ENCODE measurements at places on chromosomes 3 and 15.

DNA sequence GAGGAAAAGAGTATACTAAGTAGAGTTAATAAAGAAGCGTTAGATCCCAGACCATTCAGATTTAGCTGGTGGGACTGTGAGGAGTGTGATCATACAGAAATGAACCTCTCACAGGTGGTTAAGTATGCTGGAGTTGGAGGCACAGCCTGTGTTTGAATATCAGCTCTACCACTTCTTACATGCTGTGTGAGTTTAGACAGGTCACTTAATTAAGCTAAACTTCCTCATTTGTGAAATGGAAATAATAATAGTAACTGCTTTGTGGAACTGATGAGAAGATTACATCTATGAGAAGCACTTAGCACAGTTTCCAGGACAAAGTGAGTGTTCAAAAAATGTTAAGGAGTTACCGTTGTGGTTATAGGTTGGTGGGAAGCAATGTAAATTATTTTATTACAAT lies 8.4 kb downstream of the ACP3 start:
- DNase-seq: no peak

DNA sequence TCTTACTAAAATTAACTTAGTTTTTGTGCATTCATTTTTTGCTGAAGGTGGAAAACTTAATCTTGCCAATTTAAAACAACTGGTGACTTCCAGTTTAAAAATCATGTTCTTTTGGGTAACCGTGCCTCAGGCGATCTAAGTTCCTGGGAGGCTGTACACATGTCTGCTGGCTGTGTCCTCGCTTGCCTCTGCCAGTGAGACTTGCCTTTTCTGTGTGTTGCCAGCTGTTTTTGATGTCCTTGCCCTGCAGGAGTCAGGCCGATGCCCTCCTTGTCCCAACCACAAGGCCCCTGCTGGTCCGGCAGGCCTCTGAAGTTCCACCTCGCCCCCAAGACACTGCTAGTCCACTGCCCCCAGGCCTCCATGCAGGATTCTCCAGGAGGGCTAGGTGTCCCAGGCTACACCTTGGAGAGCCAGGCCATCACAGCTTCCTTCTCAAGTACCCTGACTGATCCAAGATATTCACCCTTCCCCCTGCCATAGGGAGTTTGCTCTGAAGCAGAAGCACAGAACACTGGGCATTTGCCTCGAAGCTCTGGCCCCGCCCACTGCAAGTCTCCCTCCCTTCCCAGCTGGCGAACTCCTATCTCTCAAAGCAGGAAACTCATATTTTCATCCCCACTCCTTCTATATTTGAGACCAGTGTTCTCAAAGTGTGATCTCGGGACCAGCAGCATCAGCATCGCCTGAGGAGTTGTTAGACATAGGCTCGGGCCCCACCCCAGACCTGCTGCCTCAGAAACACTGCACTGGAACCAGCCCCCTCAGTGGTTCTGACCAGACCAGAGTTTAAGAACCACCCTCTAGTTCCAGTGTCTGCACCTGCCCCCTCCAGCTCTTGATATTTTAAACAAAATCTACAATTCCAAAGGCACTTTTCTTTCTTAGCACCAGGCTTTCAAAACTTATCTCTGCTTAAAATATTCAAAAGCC lies 185.8 kb upstream of the UBE2E1 start:
- DNase-seq: no peak

- no peak for DNase-seq
Measured at GRCh38 chr15:40064231-40064894, 25.4 kb upstream of the SRP14 start.

DNA sequence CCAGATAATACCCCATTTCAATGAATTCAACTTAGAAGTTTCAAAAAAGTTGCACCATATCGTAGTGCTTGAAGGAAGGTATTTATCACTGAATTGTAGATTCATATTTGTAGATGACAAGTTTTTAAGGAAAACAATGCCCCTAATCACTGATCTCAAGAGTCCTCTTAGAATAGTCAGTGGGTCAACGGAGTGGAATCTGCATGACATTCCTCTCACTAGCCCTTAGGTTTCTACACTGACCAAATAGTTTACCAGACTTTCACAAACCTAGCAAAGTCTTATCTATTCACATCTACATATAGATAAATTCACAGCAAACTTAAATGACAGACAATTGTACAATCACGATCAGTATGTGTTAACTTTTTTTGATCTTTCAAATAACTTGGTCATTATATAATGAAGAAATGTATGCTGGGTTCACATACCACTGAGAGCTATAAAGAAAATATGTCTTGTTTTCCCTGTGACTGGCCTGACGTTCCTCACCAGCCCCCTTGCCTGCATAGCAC lies 35.7 kb upstream of the PHLDB2 start:
- no peak for DNase-seq

- no peak for DNase-seq
Measured at GRCh38 chr3:125194849-125195601, 17.5 kb downstream of the SLC12A8 start.

DNA sequence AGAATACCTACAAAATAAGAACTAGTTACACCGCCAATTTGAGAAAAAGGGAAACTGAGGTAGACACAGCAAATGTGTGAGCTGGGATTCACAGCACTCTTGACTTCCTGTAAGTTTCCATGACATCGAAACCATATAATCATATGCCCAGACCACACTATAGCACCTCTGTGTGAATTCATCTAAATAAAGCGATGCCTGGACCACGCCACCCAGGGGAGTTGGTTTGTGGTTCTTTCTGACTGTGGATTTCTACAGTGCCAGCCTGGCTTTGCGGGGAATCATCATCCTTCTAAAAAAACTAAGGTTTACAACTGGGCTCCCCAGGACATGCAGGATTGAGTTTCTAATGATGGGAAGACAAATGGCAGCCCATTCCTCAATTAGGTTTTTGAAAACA lies 23.5 kb upstream of the CA12 start:
- DNase-seq: no peak

DNA sequence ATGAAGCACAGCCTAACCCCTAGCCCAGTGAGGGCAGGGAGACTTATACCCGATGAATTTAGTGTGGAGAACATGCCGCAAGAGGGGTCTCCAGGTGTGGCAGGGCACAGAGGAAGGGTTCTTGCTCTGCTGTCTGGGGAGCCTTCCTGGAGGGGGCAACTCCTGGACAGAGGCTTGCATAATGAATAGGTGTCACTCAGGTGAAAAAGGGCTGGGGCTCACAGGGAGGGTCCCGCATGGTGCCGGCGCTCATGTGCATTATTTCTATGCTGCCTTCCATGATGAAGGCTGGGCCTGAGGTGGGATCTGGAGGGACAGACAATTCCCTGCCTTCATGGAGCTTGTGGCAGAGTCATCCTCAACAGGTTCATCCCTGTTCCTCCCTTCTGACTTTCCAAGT lies 51.5 kb downstream of the ITGA11 start:
- DNase-seq: no peak

DNA sequence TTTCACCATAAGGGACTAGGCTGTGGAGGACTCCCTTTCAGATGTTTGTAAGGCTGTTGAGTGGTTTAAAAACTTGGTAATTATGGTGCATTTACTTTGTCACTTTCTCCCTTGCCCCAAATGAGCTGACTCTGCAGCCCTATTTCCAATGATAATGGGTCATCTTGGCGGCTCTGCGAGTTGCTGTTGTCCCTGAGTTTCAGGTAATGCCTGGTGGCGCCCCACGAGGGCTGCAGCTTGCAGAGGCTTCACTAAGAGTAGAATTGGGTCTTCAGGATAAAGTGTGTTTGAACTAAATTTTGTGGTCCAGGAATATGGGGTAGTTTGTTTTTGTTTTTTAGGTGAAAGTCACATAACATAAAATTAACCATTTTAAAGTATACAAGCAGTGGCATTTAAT lies 450.1 kb upstream of the CFAP20DC start:
- no peak for DNase-seq

Measured in activated CD4-positive, alpha-beta T cell treated with anti-CD3 and anti-CD28 coated beads for 1 hour (primary cell).